ENCODE measurements at places on chromosomes 2 and 18.

DNA sequence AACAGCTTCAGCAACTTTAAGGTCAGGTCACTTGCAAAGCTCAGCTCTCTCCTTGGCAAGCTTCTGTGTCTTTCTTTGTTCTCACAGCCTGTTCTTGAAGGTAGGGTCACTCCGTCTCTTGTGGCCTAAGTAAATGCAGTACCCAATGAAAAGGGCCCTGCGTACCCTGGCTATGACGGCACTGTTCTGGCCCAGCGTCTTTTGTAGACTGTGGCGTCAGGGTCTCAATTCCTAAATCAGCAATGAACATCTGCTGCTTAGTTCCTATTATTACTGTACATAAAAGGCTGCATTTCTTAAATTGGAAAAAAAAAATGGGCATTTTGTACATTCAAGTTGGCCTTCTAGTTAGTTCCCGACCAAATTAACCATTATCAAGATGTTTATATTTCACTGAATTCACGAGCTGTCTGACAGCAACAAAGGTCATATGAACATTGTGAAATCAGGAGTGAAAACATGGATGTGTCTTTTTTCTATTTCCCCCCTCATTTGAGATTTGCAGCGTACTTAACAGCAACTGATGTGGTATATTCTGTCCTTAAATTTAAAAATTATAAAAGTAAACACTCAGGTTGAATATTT, 17.0 kb upstream of the MTCL1 start:
- DNase-seq, result no peak

- DNase-seq, result no peak
These were observed 2.0 kb downstream of the OTOF start for GRCh38 chr2:26475832-26476501.

- no peak for DNase-seq
These were observed 1.8 kb upstream of the KCNG3 start for GRCh38 chr2:42495611-42496010.

DNA sequence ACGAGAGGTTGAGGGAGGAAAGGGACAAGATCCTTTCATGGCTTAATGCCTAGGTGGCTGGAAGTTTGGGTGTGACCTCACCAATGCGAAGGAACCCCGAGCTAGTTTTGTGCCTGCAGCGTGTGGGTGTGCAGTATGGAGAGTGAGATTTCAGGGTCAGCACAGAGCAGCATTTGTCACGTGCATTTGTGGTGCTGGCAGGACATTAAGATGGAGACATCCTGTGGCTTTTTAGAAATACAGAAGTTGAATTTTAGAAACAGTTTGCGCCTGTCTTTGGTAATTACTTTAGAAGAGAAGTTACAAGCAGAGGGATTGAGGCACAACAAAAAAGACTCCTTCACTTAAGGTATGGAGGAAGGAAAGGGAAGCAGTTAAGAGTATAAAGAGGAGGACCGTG, 258.2 kb upstream of the THUMPD2 start:
- DNase-seq, result no peak

DNA sequence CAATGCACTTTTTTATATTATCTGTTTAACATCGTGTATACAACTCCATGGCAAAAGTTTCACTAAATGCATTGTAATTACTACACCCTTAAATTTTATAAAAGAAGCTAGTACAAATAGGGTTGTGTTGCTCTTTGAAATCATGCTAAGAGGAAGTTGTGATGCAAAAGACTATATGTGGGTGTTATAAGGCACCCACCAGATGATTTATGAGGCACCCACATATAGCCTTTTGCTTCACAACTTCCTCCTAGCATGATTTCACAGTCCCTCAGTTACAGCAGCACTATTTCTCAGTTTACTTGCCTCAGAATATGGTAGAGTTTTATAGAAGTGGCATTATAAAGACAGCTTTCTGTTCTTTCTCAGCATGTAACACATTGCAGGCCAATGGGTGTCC, 277.3 kb upstream of the DOK6 start:
- no peak for DNase-seq

- no peak for DNase-seq
These were observed 125.8 kb downstream of the LAMA3 start for GRCh38 chr18:23814991-23815614.

- DNase-seq, result no peak
These were observed 856 bp upstream of the PLA2R1 start for GRCh38 chr2:160063271-160063670.

DNA sequence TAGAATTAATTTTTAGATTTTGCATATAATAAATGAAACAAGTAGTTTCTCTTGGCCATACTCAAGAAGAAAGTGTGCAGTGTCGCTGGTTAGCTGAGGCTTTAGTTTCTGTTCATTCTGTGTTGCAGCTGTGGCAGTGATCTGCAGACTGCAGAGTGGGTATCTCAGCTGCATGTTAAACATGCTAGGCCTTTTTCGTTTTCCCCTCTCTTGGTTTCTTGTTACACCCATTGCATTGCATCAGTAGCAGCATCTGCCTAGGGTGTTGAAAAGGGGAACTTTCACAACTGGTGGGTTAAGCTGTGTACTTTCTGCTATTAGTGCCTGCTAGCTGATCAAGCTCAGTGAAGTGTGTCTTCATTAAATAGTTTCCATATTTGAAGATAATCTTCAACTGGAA, 51.3 kb downstream of the ACSL3 start:
- DNase-seq, result peak; percentile 12
